ENCODE measurements at places on chromosomes 6 and 20. TPM values are rescaled to one million over a fixed set of nuclear protein-coding genes. Genes with fewer than 3 reads are reported as not detected.

Gene LTB
- 375 TPM for total RNA-seq

Gene METTL24
- total RNA-seq, result not detected

Gene SLC17A3
- total RNA-seq, result not detected

Gene BTNL2
- not detected for total RNA-seq

Gene PSORS1C2
- total RNA-seq, result not detected

Gene APOM
- total RNA-seq, result 4.4 TPM

DNA sequence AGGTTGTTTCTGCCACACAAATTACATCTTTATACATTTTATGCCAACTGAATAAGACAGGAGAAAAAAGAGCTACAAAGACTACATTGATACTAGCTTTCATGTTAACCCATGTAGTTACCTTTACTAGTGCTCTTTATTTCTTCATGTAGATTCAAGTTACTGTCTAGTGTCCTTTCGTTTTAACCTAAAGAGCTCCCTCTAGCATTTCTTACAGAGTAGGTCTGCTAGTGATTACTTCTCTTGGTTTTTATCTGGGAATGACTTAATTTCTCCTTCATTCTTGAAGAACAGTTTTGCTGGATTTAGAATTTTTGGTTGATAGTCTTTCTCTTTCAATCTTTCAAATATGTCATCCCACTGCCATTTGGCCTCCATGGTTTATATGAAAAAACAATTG is 21.2 kb upstream of the NOP56 start:
- H3K27ac ChIP-seq, result no peak overlapping the region
- peaks cover 28% of the 10 kb centered on the region for H3K27me3 ChIP-seq
- no peaks in the 10 kb centered on the region for H3K36me3 ChIP-seq

GRCh38 chr6:69881322-69882151 is 15.2 kb downstream of the COL19A1 start:
- H3K4me3 ChIP-seq, result no peak overlapping the region
- H3K27ac ChIP-seq, result no peak overlapping the region
- peaks cover 3% of the 10 kb centered on the region for H3K4me1 ChIP-seq
- no peak for DNase-seq
- peaks cover 22% of the 10 kb centered on the region for H3K27me3 ChIP-seq

DNA sequence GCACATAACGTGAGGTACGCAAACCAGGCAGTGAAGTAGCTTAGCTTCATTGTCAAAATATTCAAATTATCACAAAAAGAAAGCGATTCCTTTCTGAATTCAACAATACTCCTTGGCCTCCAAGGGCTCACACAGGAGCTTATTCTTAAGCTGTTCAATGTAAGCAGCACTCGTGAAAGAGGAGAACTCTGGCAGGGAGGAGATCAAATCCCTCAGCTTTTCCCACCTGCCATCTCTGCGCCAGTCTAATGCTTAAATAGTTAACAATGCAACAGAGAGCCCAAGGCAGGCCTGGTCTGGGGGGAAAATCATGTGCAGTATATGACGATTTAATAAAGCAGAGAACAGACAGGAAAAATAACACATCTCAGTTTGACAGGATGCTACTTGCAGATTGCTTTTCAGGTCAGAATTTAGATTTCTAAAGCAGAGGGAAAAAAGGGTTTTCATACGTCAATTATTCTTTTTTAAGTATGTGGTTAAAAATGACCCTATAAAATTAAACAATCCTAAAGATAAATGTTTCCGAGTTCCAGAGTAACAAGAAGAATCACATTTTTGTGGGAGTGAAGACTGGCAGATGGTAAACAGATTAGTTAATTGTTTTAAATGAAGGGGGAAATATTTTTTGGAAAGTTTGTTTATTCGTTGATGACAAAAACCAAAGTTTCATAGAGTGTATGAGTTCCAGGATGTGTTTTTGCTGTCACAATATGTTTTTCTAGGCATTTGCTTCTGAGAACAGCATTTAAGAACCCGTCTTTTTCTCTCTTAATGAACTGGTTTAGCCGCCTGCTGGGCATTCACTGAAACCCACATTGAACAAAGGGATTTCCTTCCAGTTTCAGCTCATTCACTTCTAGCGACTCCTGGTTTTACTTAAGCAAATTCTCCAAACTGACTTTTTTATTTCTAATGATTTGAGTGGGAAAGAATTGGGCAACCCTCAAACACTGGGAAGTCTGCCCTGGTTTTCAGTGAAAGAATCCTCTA is 45.9 kb downstream of the PLAGL1 start:
- no peaks in the 10 kb centered on the region for H3K36me3 ChIP-seq
- no peaks in the 10 kb centered on the region for H3K27me3 ChIP-seq
- DNase-seq, result no peak
- no peaks in the 10 kb centered on the region for H3K4me1 ChIP-seq
- no peak overlapping the region for H3K27ac ChIP-seq

DNA sequence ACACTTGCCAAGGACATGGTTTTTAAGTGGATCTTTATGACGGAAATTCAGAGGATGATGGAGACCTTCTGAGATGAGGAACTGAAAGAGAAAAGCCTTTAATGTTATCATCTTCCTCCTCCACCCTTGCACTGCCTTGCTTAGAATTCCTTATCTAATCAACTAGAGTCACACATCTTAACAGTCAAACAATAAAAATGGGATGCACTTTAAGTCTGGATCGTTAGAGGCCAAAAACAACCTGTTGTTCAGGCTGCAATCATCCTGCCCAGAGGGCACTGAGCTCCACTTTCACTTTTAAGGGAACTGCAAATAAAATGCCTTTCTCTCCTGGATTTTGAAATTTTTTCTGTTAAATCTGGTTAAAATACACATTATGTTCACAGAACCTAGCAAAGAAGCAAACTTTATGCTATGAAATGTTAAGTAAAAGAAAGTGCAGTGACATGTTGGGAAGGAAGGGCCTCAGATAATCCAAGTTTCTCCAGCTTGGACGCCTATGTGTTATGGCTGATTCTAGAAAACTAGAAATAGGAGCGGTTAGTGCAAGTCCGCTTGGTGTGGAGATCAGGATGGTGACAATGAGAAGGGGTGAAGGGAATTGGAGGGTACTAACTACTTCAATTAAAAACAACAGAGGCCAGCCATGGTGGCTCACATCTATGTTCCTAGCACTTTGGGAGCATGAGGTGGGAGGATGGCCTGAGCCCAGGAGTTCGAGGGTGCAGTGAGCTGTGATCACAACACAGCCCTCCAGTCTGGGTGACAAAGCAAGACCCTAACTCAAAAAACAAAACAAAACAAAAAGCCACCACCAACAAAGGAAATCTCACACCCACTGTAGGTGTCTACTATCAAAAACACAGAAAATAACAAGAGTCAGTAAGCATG is 66.4 kb upstream of the KIF13A start:
- no peak overlapping the region for H3K4me3 ChIP-seq
- peaks cover 11% of the 10 kb centered on the region for H3K27me3 ChIP-seq
- no peaks in the 10 kb centered on the region for H3K36me3 ChIP-seq
- H3K27ac ChIP-seq, result no peak overlapping the region
- no peaks in the 10 kb centered on the region for H3K4me1 ChIP-seq

DNA sequence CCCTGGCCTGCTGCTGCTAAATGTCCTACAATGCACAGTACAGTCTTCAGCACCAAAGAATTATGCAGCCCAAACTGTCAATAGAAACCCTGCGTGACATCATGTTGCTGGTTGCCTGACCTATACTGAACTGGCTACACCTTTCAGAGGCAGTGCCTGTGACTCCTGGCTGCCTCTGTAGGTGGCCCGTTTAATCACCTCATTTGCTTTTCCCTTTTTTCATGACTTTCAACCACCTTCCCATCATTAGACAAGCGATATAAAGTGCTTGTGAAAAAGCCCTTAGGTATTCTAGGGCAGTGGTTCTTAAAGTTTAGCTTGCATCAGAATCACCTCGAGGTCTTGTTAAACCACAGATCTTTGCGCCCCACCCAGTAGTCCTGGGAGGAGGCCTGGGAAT is 33.0 kb upstream of the RIPOR2 start:
- DNase-seq, result peak; percentile 37
- no peaks in the 10 kb centered on the region for H3K27me3 ChIP-seq
- peaks cover 49% of the 10 kb centered on the region for H3K4me1 ChIP-seq
- no peak overlapping the region for H3K4me3 ChIP-seq

- no peak overlapping the region for H3K27ac ChIP-seq
- H3K27me3 ChIP-seq, result peaks cover 3% of the 10 kb centered on the region
- no peak overlapping the region for H3K4me3 ChIP-seq
Observed at GRCh38 chr20:47762699-47763268, 22.5 kb downstream of the SULF2 start.

DNA sequence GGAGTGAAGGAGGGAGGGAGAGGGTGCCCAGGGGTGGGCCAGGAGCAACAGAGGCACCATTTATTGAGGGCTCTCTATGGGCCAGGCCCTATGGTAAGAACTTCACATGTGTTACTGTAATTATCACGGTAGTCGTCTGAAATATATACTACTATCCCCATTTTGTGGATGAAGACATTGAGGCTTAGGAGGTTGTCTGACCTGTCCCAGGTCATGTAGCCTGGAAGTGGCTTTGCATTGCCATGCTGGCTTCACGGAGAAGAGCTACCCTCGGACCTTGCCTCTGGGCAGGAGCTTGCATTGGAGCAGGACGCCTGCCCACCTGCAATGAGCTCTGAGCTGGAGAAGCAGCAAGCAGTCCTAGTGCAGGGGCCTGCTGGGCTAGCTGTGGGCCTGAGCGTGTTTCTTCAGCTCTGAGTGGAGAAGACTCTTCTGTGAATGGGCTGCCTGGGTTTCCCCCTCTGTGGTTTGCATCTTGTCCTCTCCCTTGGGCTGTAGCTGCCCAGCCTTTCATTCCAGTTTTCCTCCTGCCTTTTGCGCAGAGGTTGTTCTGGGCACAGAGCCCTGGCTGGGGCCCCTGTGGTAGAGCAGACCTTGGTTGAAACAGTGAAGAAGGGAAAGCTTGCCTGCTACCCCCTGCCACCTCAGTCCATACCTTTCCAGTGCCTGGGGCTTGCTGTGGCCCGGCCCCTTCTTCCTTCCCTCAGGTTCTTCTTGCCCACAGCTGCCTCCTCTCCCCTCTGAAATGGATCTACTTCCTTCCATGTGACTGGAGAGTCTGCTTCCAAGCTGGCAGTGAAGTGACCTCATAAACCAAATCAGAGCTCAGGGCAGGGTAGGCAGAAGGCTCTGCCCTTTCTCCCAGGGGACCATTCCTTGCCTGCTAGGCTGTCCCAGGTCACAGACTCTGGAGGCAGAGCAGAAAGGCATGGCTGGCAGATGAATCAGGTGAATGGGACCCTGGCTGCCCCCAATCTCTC is 24.1 kb upstream of the SRF start:
- no peak overlapping the region for H3K27ac ChIP-seq
- H3K27me3 ChIP-seq, result no peaks in the 10 kb centered on the region
- H3K4me1 ChIP-seq, result peaks cover 18% of the 10 kb centered on the region

- DNase-seq, result no peak
- no peaks in the 10 kb centered on the region for H3K36me3 ChIP-seq
- H3K27me3 ChIP-seq, result no peaks in the 10 kb centered on the region
- no peak overlapping the region for H3K4me3 ChIP-seq
- no peaks in the 10 kb centered on the region for H3K4me1 ChIP-seq
- H3K27ac ChIP-seq, result no peak overlapping the region
Observed at GRCh38 chr20:55446301-55446700, 559.0 kb downstream of the CBLN4 start.

DNA sequence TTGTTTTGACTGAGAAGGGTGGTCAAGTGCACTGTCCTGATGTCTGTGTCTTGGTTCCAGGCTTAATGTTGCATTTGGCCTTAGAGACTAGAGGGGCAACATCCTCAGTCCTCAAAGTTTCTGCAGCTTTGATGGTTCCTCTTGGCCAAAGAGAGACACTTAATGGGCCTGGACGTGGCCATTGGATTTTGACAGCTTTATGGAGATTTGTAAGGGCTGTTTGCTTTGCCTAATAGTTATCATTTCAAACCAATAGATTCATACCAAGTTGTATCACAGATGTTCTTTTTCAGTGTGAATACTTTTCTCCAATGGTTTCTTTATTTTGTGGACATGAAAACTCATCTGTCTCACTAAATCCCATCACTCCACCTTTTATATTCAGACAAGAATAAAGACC is 45.8 kb upstream of the CLIC5 start:
- no peak for DNase-seq
- H3K4me1 ChIP-seq, result no peaks in the 10 kb centered on the region
- no peak overlapping the region for H3K4me3 ChIP-seq
- H3K36me3 ChIP-seq, result no peaks in the 10 kb centered on the region
- H3K27ac ChIP-seq, result no peak overlapping the region

- H3K4me3 ChIP-seq, result no peak overlapping the region
- H3K27me3 ChIP-seq, result no peaks in the 10 kb centered on the region
- peaks cover 67% of the 10 kb centered on the region for H3K4me1 ChIP-seq
Observed at GRCh38 chr6:52337633-52338290, 24.2 kb upstream of the PAQR8 start.

- DNase-seq, result no peak
- no peak overlapping the region for H3K4me3 ChIP-seq
- H3K27ac ChIP-seq, result no peak overlapping the region
- H3K4me1 ChIP-seq, result no peaks in the 10 kb centered on the region
Observed at GRCh38 chr6:56450882-56451739, 191.6 kb downstream of the DST start.

DNA sequence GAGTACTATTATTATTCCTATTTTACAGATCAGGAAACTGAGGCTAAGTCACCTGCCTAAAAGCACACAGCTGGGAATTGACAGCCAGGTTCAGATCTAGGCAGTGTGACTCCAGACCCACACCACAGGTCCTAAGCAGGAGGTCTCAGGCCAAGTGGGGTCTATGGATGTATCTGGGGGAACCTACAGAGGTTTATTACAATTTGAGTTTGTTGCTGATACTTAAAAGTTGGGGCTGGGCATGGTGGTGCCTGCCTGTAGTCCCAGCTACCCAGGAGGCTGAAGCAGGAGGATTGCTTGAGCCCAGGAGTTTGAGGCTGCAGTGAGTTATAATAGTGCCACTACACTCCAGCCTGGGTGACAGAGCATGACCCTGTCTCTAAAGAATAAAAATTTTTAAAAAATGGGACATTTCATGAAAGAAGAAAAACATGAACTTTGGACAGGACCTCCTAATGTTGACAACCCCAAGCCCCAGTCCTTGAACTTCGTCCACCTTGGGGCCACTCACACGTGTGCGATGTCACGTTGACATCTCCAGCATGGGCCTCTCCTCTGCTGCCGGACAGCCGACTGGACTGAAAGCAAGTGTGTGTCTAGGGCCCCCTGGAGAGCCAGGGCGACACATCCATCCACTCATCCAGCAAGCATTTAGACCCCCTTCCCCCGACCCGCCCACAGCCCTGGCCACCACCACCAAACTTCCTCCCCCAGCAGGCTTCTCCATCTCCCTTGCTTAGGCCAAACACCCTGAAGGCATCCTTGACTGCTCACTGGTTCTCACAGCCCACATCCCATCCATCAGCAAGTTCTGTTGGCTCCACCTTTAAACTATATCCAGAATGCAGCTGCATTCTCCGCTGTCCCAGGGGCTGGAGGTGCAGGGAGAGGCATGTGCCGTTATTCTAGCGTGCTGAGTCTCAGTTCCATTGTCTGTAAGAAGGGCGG is 40.0 kb downstream of the NOL4L start:
- H3K4me3 ChIP-seq, result no peak overlapping the region
- H3K36me3 ChIP-seq, result peaks cover 13% of the 10 kb centered on the region
- no peak for DNase-seq

DNA sequence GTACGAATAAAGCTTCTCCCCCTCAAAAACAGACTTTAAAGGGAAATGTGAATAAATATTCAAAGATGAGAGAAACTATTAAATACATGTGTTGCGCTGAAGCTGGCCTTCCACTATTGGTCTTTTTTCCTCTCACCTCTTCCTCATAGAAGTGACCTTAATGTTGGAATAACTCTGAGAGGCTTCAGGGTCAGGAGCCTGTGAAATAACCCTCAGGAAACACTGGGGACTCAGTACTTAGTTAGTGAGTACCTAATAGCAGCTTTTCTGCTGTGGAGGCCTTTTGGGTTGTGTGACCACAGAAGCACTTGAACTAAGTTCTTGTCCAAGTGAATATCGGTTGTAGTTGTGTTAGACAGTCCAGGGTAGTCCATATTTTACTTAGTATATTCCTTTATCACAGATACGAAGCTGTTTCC is 799 bp upstream of the SHPRH start:
- H3K27me3 ChIP-seq, result no peaks in the 10 kb centered on the region
- H3K27ac ChIP-seq, result peak overlapping the region; percentile 92
- peaks cover 45% of the 10 kb centered on the region for H3K4me1 ChIP-seq
- peak overlapping the region; percentile 96 for H3K4me3 ChIP-seq
- DNase-seq, result no peak
